ENCODE measurements at places on chromosomes 16 and 17.

DNA sequence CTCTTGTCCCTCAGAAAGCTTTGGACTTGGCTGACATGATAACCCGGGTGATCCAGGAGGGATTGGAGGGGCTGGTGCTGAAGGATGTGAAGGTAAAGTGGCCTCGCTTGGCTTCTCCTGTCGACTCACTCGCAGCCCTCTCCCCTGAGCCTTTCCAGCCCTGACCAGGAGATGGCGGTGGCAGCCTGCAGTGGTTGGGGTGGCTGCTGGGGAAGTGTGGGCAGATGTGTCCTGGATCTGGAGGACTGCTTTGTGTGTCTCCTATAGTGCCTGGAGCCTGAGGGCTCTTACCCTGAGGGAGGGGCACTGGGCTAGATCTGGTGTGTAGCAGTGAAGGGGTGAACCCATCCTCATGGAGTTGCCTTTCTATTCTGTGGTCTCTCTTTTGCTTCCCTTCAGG lies 17.9 kb downstream of the LIG3 start:
- DNase-seq, result no peak

GRCh38 chr17:65553009-65553645 lies 8.3 kb downstream of the AXIN2 start:
- DNase-seq, result no peak

GRCh38 chr17:5580367-5580766 lies 3.9 kb downstream of the NLRP1 start:
- no peak for DNase-seq

DNA sequence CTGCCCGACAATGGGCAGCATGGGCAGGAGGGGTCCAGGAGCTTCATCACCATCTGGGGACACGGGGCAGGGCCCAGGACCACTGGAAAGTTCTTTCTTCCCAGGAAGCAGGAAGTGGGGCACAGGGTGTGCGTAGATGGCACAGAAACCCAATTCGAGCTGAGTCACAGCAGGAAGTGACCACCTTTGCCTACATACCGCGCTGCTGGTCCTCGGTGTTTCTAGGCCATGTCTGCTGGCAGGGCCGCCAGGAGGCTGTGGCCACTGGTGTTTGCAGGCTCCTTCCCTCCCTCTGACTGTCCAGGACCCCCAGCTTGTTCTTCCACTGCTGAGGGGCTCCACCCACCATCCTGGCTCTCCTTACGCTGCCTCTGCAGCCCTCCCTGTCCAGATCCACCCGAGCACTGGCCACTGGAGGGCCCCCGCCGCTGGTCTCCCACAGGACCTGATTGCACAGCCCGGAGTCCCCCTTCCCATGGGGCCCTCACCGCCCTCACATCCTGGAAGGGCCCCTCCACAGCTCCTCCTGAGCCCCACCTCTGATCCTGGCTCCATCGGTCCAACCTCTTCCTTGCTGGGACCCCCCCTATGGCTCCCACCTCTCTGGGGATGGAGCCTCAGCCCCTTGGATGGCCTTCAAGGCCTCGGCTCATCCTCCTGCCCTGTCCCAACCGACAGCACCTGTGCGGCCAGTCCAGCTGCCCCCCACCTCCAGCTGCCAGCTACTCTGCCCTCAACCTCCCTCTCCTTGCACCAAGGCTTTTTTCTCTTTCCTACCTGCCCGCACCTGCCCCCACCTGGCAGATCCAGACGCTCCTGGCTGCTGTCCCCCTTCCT lies 14.5 kb upstream of the RASD1 start:
- no peak for DNase-seq

DNA sequence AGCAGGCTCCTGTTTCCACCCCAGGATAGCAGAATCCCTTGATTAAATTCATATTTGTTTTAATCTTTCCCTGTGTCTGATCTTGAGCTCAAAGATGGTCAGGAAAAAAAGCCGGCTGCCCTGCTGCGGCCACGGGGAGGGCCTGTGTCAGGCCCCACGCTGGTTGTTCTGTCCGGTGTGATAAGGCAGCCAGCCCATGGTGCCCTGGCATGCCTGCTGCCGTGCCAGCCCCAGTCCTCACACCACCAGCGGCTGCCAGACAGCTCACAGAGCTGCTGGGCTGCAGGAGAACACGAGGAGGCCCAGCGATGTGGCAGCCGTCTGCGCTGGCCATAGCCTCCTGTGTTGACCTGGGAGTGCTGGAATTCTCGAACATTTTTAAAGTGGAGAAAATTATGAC lies 34.7 kb upstream of the BRD7 start:
- DNase-seq, result no peak

DNA sequence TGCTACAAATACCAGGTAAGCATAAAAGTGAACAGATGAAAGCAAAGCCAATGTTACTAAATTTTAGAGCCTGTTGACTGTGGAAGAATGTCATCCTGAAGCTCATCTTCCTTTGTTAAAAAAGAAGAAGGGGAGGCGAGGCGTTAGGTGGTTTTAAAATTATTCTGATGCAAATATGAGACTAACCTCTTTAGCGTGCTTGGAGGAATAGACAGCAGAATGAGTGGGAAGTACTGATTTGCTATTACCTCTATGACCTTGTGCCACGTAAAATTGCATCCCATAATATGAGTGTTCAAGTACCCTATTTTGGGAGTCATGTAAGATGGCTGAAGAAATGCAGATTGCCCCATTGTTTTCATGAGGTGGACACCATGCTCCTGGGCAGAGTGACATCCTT lies 95.7 kb downstream of the ELAC2 start:
- no peak for DNase-seq

GRCh38 chr17:8393470-8394231 lies 4.0 kb downstream of the RNF222 start:
- no peak for DNase-seq

- DNase-seq, result no peak
These were observed 26.8 kb downstream of the KNOP1 start for GRCh38 chr16:19691161-19691711.

DNA sequence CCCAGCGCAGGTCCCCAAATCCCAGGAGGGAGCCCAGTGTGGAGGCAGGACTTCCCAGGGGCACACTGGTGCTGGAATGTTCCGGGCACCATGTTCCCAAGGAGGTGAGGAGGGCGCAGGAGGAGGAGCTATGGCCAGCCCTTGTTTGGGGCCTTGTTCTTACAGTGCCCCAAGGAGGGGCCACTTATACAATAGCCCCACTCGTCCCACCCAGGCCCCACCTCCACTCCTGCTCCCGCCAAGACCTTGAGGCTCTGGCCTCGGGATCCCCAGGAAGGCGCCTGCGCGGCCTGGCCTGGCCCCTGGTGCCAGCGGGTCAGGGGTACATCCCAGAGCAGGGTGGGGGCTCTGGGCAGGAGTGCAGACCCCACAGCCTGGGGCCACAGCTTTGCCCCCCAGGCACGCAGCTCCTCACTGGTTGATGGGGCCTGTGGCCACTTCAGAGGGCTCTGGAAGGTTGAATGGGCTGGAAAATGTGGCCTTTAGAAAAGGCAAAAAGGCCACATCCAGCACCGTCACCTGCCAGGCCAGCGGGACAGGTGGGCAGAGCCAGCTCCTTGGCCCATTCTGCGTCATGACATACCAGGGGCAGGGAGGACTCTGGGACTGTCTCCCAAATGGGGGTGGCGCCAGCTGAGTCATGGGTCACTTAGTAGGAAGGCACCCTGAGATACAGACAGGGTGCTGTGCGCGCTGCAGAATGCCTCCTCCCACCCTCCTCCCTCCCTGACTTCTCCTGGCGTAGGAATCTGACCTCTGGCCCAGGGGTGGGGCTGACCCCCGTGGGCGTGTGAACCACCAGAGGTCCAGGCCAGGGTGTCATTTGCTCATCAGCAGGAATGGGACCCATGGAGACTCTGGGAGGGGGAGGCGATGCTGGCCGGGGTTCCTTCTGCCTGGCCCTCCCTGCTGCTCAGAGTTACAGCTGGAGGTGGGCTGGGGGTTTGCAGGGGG lies 32.3 kb upstream of the PVALEF start:
- no peak for DNase-seq

DNA sequence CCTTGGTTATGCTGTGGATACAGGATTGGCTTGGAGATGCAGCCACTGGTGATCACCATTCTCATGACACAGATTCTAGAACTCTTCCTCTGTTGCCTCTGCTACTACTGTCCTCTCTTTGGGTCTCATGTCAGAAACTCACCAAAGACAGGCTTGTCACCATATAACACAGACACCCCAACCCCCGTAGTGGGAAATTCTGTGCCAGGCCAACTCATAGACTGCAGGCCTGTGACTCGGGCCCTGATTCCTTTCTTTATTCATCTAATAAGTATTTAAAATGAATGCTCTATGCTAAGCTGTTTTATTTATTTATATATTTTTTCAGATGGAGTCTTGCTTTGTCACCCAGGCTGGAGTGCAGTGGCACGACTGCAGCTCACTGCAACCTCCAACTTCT lies 9.5 kb downstream of the CYB5D2 start:
- no peak for DNase-seq

GRCh38 chr17:28675980-28676379 lies 14.0 kb downstream of the SUPT6H start:
- no peak for DNase-seq

GRCh38 chr16:17027488-17028129 lies 443.2 kb downstream of the XYLT1 start:
- no peak for DNase-seq

GRCh38 chr17:6523330-6523729 lies 33.0 kb downstream of the PITPNM3 start:
- no peak for DNase-seq

DNA sequence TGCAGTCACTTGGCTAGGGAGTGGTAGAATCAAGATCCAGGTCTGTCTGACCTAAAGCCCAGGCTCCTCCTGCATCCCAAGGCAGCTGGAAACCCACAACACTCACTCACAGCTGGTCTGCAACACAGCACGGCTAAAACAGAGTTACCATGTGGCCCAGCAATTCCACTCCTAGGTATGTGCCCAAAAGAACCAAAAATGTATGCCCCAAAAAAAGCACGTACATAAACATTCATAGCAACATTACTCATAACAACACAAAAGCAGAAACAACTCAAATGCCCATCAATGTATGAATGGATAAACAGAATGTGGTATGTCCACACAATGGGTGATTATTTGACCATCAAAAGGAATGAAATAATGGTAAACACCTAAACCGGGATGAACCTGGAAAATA lies 8.9 kb downstream of the TVP23A start:
- DNase-seq, result no peak

DNA sequence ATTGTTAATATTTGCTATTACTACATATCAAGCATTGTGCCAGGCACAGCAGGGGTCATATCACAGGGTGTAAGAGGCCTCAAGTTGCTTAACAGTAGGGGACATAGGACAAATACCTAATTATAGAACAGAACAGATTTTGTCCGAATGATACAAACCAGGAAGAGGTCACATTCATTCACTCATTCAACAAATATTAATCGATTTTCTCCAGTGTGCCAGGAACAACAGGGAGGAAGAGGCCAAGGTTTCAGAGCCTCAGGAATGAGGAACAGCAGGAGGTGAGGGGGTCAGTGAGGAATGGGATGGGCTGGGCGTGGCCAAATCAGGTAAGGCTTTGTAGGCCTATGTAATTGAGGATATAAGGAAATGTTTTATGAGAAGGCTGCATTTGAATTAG lies 11.2 kb upstream of the CHST4 start:
- DNase-seq, result no peak

DNA sequence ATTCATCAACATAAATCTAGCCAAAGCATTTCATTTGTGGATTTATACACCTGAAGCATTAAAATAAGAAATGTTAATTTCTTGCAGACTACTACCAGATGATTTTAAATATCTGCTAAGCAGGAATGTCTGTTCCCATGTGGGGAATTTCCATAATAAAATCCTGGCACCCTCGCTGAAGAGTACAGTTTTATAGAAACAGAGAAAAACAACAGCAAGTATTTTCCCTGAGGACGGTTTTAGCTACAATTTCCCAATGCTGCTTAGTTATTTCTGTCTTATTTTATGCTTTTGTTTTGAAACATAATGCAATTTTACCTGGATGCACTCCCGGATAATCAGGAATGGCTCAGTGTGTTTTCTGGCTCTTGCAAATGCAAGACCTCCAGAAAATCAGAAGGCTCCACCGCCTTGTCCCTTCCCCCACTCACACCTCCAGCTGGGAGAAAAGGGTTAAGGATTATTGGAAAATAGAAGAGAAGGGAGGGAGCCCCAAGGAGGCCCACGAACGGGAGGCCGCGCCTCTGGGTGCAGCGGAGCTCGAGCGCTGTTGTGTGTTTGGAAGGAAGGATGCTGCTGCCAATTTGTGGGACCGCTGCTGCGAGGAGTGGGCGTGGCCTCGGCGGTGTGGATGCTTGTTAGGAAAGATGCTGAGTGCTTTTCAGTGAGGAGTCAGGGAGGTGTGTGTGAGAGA lies at the start of gene CNTNAP4:
CNTNAP4 (plus strand) TSS at position 657 of the 694 bp plus-strand sequence. CDS start 262 bp downstream, outside the sequence.
- no peak for DNase-seq

- DNase-seq, result no peak
These were observed 4.6 kb downstream of the TGFB1I1 start for GRCh38 chr16:31476303-31477219.

DNA sequence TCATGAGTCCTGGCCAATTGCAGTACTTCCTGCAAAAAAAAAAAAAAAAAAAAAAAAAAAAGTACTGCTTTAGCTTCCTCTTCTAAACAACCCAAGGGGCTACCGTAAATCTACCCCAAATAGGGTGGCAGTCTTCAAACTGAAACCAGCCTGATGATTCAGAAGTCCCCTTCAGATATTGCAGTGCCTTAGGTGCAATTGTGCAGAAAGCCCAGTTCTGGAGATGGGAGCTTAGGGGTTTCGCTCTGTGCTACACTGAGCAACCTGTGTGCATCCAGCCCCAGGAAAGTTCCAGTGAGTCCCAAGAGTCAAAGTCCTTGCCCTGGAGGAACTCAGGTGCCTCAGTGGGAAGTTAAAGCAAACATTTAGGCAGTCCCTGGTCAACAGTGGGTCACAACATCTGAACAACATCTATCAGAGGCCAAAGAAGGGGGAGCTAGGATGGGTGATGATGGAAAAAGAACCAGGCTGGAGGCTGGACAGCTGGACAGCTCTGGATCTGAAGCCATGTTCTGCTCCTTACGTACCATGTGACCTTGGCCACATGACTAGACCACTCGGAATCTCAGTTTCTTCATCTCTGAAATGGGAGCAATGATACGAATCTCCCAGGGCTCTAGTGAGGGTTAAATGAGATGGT lies 6.7 kb upstream of the CIITA start:
- no peak for DNase-seq

- no peak for DNase-seq
These were observed 47.8 kb downstream of the SREBF1 start for GRCh38 chr17:17788967-17789366.

GRCh38 chr16:9817586-9817985 lies 364.6 kb downstream of the GRIN2A start:
- no peak for DNase-seq

GRCh38 chr17:82775001-82775823 lies 23.3 kb downstream of the TBCD start:
- peak; percentile 40 for DNase-seq
